CD4-positive, alpha-beta T cell treated with Interleukin-6 for 4 hours (primary cell): ENCODE measurements at places on chromosomes 13 and 19.

- DNase-seq: no peak
These were observed 3.7 kb downstream of the REXO1 start for GRCh38 chr19:1844513-1845124.

DNA sequence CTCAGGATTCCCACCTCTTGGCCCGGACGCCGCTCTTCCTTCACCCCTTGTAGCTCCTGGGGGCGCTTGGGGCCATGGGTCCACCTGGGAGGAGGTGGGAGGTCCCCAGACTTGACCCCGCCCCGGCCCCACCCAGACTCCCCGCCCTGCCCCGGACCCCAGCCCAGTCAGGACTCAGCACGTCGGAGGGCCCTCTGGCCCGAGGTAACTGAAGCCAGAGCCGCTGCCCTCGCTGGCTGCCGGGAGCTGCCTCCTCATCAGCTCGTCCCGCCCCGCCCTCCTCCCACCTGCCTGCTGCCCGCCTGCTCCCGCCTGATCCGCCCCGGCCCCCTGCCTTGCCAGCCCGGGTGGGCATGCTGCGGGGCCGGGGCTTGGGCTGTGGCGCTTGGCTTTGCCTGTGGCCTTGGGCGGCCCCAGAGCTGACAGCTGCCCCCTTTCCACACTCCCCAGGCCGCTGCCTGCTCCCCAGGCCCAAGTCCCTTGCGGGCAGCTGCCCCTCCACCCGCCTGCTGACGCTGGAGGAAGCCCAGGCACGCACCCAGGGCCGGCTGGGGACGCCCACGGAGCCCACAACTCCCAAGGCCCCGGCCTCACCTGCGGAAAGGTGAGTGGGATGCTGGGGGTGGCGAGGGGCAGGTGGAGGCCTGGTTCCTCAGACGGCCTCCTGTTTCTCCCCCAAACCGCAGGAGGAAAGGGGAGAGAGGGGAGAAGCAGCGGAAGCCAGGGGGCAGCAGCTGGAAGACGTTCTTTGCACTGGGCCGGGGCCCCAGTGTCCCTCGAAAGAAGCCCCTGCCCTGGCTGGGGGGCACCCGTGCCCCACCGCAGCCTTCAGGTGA, 9.4 kb downstream of the ARHGAP33 start:
- no peak for DNase-seq

DNA sequence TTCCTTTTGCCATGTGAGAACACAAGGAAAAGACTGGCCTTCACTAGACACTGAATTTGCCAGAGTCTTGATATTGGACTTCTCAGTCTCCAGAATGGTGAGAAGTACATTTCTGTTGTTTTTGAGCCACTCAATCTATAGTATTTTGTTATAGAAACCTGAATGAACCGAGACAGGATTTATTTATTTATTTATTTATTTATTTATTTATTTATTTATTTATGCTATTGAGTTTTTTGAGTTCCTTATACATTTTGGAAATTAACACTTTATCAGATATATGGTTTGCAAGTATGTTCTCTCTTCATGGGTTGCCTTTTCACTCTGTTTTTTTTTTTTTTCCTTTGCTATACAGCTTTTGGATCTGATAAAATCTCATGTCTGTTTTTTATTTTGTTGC, 319.0 kb upstream of the PCDH20 start:
- DNase-seq: no peak

- DNase-seq: no peak
These were observed 78.5 kb upstream of the UBAC2 start for GRCh38 chr13:99122171-99122570.

DNA sequence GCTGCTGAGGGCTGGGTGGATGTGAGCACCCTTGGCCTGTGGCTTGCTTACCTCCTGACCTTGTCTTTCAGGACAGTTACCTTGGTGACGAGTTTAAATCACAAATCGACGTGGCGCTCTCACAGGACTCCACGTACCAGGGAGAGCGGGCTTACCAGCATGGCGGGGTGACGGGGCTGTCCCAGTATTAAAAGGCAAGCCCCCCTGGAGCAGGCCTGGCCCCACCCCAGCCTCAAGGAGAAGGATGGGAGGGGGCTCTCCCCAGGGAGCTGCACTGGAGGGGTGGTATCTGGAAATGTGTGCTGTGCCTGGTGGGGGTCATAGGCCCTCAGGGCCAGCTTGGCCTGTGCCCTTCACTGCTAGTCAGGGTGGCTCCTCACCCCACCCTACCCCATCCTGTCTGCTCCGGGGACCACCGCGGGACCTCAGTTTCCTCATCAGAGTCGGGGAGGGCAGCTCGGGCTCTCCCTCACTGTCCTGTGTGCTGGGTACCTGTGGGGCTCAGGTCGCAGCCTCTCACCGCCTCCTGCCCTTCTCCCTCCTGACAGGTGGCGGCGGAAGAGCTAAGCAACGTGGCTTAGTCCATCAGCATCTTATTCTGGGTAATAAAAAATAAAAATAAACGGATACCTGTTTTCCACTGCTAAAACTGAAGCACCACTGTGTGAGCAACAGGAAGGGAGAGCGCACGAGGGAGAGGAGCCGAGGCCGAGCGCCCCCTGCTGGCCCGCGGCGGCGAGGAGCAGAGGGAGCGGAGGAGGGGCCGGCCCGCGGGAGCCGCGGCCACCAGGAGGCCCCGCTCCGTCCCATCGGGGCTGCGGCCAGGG, 29.8 kb downstream of the CERS1 start:
- peak; percentile 66 for DNase-seq

GRCh38 chr19:3658004-3658869, 31.6 kb upstream of the CACTIN start:
- DNase-seq: no peak

GRCh38 chr13:25192489-25192888, 20.4 kb upstream of the AMER2 start:
- no peak for DNase-seq

DNA sequence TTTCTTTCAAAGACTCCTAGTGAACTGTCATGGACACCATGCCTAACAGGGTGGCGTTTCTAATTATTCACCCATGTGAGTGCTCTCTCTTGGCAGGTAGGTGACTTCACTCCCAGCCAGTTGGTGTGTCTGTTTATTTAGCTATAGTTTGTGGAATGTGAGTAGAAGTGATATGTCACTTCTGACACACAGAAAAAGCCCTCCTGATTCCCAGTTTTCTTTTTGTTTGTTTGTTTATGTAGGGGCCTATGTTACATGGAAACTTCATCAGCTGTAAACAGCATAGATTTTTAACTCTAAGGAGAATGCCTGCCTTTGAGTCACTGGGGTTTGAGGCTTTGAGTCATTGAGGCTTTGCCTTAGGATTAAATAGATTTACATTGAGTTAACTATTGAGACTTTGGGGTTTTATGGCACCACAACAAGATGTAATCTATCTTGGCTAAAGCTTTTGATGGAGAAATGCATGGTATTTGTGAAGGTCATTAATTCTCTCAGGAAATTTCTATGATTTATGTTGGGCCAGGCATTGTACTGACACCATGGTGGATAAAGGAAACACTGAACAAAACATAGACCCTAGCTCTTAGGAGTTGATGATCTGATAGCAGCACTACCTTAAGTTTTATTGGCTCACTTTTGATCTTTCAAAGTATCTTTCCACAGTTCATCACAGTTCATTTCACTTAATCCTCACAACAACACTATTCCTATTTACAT, 45.3 kb downstream of the UFM1 start:
- DNase-seq: no peak
